ENCODE measurements at places on chromosomes 13 and 19.

DNA sequence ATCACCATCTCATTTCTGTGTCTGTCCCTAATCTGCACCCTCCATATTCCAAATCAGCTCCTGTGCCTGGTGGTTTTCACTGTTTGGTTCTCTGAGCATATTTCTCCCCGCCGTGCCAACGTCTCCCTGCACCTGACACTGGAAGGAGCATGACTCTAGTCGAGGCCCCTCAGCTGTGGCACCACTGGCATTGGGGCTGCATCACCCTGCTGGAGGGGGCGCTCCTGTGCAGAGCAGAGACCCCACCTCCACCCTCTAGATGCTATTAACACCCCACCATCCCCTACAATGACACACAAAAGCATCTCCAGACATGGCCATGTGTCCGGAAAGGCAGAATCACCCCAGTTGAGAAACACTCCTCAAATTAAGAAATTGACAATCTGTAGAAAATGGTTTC is 20.8 kb downstream of the ZSCAN5C start:
- DNase-seq: no peak

DNA sequence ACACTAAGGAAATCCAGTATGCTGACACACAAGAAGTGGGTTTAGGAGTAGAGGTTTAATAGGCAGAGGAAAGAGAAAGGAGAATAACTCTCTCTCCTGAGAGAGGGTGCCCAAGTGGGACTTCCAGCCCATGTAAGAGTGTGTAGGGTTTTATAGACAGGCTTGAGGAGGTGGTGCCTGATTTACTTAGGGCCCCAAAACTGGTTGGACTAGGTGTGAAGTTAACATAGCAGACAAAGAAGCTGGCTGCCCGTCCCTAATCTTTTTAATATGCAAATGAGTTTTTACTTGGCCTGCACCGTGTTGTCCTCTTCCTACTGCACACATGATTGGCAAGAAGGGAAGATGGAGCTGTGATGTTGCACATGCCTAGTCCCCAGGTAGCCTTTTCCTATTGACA is 752.5 kb upstream of the SLITRK5 start:
- no peak for DNase-seq

- DNase-seq: no peak
Observed at GRCh38 chr19:14577885-14578427, 4.9 kb upstream of the CLEC17A start.

- peak; percentile 68 for DNase-seq
Observed at GRCh38 chr19:51158474-51159129, 16.5 kb downstream of the SIGLEC7 start.

- DNase-seq: no peak
Observed at GRCh38 chr19:49894011-49894664, 2.5 kb downstream of the IL4I1 start.

GRCh38 chr19:38715555-38715954 is 28.7 kb downstream of the CAPN12 start:
- DNase-seq: no peak

DNA sequence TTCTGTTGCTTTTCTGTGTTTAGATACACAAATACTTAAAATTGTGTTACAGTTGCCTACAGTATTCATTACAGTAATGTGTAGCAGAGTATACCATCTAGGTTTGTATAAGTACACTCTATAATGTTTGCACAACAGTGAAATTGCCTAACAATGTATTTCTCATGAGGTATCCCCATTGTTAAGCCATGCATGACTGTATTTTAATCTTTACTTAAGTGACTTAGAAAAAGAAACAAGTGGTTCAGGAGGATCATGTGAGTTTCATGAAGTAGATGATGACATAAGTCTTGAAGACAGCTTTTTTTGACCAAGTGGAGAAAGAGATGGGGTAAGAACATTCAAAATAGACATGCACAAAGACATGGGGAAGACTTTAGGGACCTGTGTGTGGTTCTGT is 8.4 kb upstream of the KCTD4 start:
- DNase-seq: no peak

- DNase-seq: no peak
Observed at GRCh38 chr19:13118424-13119193, 545 bp downstream of the NACC1 start.

- no peak for DNase-seq
Observed at GRCh38 chr19:10021863-10022262, 8.6 kb downstream of the RDH8 start.

DNA sequence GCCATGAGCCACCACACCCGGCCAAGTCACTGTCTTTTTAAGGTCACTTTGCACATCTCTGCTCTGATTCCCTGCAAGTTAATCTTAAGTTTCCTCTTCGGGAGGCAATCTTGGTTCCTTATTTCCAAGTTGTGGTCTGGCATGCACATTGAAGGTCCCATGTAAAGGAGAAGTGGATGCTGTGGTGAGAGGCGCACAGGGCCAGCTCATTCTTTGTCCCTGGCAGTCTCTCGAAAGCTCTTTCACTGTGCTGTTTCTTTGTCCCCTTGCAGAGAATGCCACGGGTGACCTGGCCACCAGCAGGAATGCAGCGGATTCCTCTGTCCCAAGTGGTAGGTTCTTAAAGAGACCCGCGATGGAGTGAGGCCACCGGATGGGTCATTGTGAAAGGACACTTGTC is 16.4 kb upstream of the C19orf33 start:
- DNase-seq: no peak

- no peak for DNase-seq
Observed at GRCh38 chr13:30466358-30466714, 600 bp upstream of the HMGB1 start.

DNA sequence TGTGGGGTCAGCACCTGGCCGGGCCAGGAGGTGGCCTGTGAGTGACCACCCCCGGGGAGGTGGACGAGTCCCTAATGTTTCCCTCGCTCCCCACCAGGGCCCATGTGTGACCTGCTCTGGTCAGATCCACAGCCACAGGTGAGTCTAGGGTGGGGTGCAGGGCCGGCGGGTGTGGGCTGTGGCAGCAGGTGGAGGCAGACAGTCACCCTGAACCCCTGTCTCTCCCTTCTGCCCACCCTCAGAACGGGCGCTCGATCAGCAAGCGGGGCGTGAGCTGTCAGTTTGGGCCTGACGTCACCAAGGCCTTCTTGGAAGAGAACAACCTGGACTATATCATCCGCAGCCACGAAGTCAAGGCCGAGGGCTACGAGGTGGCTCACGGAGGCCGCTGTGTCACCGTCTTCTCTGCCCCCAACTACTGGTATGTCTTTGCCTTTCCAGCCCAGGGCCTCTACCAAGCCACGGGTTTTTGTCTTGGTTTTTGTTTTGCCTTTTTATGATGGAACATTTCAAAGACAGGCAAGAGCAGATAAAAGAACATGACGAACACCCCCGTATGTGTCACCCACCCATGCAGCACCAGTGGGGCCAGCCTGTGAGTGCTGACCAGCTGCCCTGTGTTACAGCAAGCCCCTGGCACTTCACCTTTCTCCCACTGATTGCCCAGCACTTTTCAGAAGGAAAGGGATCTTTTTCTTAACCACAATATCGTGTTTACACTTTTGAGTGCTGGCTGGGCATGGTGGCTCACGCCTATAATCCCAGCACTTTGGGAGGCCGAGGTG is 24.9 kb downstream of the CCDC8 start:
- no peak for DNase-seq

DNA sequence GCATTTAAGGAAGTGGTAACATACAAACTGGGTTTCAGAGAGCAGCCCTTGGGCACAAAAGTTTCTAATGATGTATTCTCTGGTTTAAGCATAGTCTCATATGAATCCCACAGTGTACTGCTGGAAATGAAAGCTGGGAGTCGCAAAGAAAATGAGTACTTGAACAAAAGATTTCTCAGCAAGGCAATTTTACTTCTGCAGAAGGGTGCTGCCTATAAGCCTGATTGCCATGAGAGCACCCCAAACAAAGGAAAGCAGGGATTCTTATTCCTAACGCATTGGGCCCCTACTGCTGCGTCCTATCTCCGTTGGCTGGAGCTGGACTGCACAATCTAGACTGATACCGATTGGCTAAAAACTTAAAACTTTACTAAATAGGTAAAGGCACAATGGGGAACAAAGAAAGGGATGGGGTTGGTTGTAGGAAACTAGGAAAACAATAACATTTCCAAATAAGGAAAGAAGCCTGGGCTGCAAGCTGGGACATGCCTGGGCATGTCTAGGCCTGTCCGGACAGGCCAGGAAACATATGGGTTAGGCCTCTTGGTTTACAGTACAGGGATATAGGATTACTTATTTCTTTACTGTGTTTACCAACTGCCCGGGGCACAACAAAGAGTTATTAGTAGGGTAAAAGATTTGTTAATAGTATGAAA is 27.4 kb upstream of the VN1R4 start:
- DNase-seq: no peak

DNA sequence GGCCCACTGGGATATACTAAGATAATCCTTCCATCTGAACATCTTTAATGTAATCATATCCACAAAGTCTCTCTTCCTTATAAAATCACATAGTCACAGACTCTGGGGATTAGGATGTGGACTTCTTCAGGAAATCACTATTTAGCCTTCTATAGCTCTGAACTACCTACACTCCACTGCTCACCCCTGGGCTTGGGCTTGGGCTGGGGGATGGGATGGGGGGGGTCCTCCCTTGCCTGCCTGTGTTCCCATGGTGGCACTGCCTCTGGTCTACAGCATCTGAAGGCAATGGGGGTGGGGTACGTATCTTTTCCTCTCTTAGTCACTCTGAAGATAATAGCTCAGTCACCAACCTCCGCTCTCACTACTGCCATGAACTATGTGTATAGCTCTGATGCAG is 67.8 kb upstream of the SERTM1 start:
- DNase-seq: no peak

- no peak for DNase-seq
Observed at GRCh38 chr19:54949412-54949811, 2.1 kb upstream of the NLRP7 start.

DNA sequence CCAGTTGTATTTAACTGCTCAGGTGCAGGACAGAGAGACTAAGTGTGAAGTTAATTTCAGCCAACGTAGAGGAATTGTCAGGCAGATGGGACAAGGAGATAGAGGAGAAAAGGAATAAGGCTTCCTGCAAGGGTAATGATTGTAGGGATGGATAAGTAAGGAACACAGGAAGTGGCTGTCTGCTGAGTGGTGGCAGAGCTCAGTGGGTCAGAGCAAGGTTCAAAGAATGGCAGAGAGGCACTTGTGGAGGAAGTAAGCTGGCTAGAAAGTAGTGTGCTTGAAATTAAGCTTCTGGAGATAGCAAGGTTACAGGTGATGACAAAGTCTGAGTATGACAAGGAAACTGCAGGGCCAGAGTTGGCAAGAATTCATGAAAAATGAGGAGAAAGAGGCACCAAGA is 47.9 kb downstream of the USPL1 start:
- no peak for DNase-seq

- no peak for DNase-seq
Observed at GRCh38 chr19:33445442-33446329, 72.2 kb downstream of the CEBPG start.

DNA sequence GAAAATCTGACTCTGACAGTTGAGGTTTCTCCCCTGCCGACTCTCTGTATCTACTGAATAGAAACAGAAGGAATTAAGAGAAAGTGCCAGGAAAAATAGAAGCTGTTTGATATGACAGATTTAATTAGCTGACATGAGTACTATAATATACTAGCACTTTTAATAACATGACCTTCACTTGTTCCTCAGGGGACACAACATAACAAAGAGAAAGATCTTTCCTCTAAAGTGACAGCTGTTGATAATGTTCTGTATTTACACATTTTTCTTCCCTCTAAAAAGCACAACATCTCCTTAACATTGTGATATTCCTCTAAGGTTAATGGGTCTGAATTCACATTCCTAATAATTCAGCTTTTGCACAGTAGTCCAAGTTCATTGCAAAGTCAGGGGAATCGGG is 1136.0 kb downstream of the PCDH17 start:
- no peak for DNase-seq

DNA sequence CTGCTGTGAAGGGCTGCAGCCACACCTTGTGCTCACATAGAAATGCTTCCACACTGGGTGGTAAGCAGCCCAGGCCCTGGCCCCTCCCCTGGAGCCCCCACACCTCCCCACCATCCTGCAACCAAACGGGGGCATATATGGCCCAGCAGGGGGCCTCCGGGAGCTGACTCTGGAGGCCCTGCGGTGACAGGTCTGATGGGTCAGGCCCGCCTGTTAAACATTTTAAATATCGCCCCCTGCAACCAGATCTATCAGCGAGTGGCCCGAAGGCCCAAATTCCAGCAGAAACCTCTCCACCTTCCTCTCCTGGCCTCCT is 48.0 kb upstream of the KATNAL1 start:
- no peak for DNase-seq

DNA sequence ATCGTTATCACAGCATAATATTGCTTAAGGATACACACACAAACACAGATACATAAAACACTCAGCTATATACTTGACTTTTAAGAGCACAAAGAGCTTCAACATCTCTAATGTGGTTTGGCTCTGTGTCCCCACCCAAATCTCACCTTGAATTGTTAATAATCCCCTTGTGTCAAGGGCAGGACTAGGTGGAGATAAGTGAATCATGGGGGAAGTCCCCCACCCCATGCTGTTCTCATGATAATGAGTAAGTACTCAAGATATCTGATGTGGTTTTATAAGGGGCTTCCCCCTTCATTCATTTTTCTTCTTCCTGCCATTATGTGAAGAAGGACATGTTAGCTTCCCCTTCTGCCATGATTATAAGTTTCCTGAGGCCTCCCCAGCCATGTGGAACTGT is 481.4 kb downstream of the PCDH9 start:
- no peak for DNase-seq
